ENCODE measurements at places on chromosomes 1 and 21.

DNA sequence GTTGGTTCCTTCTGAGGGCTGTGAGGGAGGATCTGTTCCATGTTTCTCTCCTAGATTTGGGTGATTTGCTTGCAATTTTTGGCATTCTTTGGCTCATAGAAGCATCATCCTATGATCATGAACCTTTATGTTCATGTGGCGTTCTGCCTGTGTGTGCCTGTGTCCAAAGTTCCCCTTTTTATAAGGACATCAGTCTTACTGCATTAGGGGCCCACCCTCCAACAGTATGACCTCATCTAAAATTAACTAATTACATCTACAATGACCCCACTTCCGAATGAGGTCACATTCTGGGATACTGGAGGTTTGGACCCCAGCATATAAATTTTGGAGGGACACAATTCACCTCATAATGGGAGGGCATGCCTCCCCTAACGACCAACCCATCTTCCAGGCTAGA is 12.8 kb upstream of the CAMK1G start:
- DNase-seq, result no peak

GRCh38 chr1:97621955-97622354 is 298.9 kb downstream of the DPYD start:
- no peak for DNase-seq

GRCh38 chr1:244964112-244964971 is 100.0 kb upstream of the HNRNPU start:
- DNase-seq, result no peak

GRCh38 chr1:12142141-12142823 is 24.5 kb upstream of the TNFRSF1B start:
- DNase-seq, result no peak

DNA sequence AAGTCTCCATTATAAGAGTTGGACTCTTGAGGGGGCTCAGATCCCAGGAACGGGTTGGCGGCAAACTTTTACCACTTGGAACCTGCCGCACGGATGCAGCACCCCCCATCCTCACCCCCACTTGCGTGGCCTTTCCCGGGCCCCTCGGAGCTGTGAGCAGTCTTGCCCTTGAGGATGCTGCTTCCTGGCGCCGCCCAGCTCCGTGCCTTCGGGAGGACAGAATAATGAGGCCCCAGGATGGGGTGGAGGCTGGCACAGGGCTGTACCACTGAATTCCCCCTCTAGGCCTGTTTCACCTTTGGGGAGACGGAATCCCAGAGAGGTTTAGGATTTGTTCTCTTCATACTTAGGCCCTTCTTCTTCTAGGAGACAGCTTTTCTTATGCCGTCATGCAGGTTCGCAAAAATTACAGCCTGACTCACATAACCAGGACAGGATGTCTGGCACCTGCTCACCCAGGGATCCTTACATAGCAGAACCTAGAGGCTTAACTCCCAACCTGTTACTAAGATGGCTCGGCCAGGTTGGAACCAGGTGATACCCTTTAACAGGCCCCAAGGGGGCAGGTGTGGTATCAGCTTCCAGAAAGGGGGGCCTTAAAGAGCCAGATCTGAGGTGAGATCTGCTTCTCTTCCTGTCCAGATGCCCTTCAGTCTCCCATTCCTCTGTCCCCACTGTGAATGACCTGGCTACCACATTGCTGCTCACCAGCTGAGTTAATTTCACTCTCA is 1.5 kb downstream of the TRNP1 start:
- DNase-seq, result no peak

DNA sequence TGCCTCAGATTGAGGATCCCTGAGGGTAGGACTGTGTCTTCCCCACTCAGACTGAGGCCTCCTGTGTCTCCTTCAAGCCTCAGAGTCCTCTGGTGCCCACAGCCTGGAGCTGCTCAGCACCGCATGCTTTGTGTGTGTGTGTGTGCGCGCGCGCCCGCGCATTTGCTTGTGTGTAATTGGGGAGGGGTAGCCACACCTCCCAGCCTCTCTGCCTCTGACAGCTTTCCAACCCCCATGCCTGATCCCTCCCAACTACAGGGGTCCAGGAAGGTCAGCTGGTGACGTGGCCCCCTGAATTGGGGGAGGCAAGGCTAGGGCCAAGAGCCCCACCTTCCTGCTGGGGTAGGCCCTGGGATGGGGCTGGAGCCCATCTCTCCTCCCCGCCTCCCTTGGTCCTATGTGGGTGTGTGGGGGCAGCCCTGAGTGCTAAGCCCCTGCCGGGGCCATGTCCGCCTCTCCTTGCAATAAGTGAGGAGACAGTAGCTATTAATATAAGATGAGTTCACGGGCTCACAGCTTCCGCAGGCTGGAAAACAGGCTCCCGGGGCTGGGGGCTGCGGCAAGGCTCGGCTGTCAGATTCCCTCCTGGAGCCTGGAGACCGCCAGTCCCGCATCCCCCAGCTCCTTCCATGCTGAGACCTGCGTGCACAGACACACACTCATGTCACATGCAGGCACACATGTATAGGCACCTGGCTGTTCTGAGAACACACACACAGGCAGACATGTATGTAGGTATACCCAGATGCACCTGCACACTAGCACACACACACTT is 7.0 kb downstream of the GPR3 start:
- no peak for DNase-seq

DNA sequence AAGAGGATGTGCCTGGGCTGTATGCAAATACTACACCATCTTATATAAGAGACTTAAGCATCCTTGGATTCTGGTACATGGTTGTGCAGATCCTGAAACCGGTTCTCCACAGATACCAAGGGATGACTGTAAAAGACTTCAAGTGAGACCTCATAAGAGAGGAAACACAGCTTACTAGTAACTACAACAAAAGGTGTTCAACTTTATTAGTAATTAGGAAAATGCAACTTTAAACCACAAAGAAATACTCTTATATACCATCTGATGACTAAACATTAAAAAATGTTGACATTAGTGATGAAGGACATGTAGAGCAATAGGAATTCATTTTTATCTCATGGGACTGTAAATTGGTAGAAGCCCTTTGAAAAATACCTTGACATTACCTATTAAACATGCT is 102.7 kb downstream of the RASAL2 start:
- no peak for DNase-seq
